ENCODE measurements at places on chromosomes 1 and 21.

GRCh38 chr1:38973659-38974437 lies 17.2 kb upstream of the AKIRIN1 start:
- DNase-seq: no peak

DNA sequence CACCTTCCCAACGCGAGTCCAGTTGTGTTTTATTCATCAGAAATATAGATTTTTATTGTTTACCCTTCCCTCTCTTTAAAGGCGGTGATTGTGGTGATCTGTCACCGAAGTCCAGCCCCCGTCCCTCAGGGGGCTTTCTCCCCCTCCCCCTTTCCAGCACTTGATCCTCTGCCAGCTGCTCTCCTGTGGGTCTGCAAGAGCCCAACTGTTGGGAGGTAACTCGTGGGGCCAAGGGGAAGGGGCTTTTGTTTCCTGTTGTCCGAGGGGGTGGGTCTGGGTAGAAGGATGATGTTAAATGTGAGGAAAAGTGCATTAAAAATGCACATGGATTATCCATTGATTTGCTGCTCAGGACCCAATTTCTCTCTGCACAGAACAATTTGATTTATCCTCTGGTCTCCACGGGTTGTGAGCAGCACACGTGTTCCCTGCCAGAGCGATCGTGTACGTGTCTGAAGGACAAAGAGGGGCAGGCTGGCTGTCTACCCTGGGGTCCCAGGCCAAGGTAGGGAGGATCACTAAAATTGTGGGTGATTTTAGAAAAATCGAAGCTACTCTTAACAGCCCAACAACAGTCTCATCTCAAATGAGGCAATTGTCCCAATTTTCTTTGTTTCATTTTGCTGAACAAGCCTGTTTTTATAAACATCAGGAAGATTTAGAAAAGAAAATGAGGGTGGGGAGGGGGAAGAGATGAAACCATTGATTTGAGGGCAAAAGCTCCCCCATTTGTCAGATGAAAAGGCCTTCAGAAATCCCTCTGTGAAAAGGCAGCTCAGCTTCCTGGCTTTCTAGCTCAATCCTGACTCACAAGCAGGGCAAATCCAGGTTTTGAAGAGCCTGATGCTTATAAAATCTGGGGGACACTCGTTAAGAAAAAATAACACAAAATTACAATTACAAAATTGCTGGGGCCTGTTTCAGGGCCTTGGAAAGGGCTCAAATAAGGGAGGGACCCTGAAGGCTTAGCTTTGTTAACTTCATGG lies 176.2 kb downstream of the RHOU start:
- no peak for DNase-seq

GRCh38 chr1:36199934-36200741 lies 24.1 kb upstream of the THRAP3 start:
- no peak for DNase-seq

GRCh38 chr1:35085421-35085820 lies 6.2 kb downstream of the ZMYM1 start:
- DNase-seq: no peak

DNA sequence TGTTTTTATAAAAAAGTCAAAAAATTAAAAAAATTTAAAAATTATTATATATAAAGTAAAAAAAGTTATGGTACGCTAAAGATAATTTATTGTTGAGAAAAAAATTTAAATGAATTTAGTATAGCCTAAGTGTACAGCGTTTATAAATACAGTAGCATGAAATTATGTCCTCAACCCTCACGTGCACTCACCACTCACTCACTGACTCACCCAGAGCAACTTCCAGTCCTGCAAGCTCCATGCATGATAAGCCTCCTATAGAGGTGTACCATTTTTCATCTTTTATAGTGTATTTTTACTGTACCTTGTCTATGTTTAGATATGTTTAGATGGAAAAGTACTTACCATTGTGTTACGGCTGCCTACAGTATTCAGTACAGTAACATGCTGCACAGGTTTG lies 5.1 kb downstream of the DISC1 start:
- no peak for DNase-seq

GRCh38 chr1:237111807-237112206 lies 69.8 kb downstream of the RYR2 start:
- no peak for DNase-seq

- no peak for DNase-seq
Measured at GRCh38 chr1:164895026-164895912, 336.3 kb downstream of the PBX1 start.

- DNase-seq: no peak
Measured at GRCh38 chr1:61220536-61220935, 138.2 kb downstream of the NFIA start.

DNA sequence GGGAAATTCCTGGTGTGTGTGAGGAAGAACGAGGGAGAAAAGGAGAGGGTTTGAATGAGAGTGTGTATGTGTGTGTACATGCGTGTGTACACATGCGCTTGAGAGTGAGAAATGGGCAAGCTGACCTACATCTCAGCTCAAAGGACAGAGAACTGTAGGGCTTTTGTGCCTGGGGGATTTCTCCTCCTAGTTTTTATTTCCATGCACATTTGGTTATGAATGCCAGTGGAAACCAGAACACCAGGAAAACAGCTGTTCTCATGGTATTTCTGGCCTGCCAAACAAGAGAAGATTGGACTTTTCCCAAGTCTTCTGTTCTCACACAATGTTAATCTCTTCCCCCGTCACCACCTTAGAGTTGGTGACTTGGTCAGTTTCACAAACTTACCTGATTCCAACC lies 45.2 kb downstream of the SLC44A3 start:
- no peak for DNase-seq

DNA sequence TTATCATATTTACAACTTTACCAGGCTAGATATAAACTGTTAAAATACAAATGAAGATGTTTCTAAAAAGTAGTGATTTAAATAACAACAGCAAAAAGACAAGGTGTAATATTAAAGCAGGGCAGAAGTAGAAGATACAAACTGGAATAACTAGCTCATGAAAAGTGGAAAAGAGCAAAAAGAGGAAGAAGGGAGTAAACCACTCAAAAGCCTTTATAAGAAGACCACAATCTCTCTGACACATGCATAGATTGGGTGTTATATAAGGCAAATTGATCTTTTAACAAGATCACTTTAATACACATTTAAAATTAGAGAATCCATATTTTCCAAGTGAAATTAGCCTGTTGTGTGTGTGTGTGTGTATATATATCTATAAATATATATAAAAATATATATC lies 5.0 kb downstream of the DENND1B start:
- no peak for DNase-seq

DNA sequence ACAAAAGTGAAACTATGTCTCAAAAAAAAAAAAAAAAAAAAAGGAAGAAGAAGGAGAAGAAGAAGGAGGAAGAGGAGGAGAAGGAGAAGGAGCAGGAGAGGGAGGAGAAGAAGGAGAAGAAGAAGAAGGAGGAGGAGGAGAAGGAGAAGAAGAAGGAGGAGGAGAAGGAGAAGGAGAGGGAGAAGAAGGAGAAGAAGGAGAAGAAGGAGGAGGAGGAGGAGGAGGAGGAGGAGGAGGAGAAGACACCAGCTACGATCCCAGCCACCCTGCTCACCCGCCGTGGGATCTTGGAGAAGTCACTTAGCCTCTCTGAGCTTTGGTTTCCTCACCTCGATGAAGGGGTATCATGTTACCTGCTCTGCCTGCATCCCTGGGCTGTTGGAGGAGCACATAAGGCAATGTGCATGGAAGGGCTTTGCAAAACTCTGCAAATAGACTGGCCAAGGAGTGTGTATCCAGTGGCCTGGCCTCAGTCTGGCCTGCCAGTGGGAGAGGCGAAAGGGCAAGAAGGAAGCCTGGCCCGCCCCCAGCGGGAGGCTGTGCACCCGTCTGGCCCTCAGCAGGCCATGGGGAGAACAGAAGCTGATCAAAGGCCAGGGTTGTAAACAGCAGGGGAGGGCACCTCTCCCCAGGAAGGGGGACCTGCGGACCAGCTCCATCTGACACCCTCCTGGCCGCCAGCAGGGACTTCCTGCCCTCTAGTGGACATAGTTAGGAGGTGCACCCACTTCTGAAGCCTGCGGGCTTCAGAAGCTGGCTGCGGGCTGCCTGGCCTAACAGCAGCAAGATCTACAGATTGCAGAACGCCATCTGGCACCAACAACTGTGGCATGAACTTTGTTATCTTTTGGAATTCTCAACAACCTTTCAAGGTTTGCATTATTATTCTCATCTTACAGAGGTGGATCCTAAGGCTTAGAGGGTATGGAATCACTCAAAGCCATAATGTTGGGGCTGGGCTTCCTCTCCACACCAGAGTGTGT lies 19.2 kb upstream of the CDK18 start:
- peak; percentile 75 for DNase-seq

GRCh38 chr1:170377896-170378634 lies 153.9 kb upstream of the GORAB start:
- DNase-seq: no peak

- peak; percentile 68 for DNase-seq
Measured at GRCh38 chr1:25820247-25821111, 725 bp downstream of the MTFR1L start.

DNA sequence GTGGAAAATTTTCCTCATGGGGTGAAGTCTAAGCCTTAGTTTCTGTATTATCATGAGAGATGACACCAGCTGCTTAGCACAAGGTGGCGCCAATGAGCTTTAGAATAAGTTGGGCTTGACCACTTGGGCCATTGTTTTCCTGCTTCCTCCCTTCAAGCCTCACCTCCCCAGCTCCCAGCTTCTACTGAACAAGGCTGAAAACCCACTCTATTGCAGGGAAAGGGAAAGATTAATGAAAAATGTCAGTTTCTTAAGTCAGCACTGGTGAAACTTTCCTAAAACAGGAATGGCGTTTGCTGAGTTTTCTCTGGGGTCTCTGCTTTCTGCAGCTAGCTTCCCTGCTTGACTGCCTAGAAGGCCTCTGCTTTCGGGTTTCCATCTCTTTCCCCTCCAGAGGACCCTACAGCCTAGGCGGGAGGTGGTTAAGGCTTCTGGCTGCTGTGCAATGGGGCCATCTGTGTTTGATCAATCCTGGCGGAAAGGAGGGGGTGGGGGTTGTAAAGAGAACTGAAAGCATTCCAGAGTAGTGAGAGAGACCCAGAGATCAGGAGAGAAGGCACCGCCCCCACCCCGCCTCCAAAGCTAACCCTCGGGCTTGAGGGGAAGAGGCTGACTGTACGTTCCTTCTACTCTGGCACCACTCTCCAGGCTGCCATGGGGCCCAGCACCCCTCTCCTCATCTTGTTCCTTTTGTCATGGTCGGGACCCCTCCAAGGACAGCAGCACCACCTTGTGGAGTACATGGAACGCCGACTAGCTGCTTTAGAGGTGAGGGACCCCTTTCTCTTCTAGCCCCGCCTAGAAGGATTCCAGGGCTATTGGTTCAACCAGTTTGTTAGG lies at the start of gene OLFML3:
TSS of gene OLFML3 (plus strand) at position 612 of the 840 bp plus-strand sequence. CDS start at position 655, 43 bp downstream.
- peak; percentile 71 for DNase-seq

GRCh38 chr1:55399346-55399745 lies 184.2 kb upstream of the USP24 start:
- DNase-seq: no peak

- no peak for DNase-seq
Measured at GRCh38 chr1:173205146-173206051, 1.7 kb downstream of the TNFSF4 start.

GRCh38 chr21:14987370-14988170 lies 77.2 kb downstream of the NRIP1 start:
- DNase-seq: no peak

DNA sequence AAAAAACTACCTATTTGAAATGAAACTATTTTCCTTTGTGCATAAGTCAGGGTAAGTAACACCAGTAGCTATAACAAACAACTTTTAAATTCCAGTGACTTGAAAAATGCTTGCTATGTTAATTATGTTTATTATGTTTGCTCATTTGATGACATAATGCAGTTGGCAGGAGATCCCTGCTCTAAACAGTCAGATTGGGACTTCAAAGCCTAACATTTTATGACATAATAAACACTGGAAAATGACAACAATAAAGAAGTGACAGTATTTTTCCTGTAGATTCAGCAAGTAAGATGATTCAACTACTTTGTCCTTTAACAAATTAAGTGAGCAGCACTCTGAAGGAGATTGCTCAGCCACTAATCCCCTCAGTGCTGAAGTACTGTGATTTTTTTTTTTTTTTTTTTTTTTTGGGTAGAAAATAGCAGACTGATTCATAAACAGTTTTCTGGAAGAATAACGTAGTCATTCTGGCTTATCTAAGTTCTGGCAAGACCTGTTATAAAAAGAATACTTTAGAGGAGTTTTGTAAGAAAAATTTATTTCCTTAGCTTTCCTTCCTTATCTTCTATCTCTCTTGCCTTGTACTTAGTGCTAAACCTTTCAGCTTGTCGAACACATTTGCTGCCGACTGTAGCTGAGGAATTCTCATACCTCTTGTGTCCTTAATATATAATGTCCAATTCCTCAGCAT lies 207.2 kb downstream of the PTGER3 start:
- no peak for DNase-seq

- DNase-seq: no peak
Measured at GRCh38 chr1:21932127-21932526, 5.0 kb downstream of the HSPG2 start.

Measured in H54 (cell line).